Sciatic nerve (tissue), 2 donors: ENCODE measurements at places on chromosomes 2 and 18. TPM values are rescaled to one million over a fixed set of nuclear protein-coding genes. Genes with fewer than 3 reads are reported as not detected.

Gene LHCGR
- total RNA-seq: 12.4 TPM

Gene ITGB6
- total RNA-seq: not detected

Gene ITPRID2
- 521 TPM for total RNA-seq

Gene RABL2A
- 27.3 TPM for total RNA-seq

Gene ONECUT2
- not detected for total RNA-seq

Gene RND3
- total RNA-seq: 56.9 TPM

Gene RAX
- total RNA-seq: not detected

Gene EPHA4
- 17.7 TPM for total RNA-seq

Gene ATP8B1
- total RNA-seq: 10.5 TPM

DNA sequence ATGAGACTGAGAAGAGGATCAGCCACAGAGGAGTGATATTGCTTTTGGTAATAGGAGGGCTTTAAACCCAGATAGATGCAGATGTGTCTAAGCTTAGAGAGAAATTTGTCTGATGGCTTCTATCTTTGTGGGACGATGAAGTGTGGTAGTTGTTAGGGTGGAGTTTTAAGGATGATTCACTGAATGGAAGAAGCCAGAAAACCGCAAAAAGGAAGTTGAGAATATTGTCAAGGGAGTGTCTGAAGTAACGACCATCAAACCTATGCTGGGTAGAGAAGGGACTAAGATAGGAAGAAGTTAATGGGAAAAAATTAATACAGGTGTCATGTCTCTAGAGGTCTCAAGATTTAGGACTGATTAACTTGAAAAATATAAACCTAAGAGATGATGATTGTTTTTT lies 195.6 kb upstream of the MC4R start:
- DNase-seq: no peak

- DNase-seq: no peak
Measured at GRCh38 chr2:171018522-171018921, 89.5 kb downstream of the GORASP2 start.

GRCh38 chr2:223969856-223970255 lies 12.6 kb downstream of the MRPL44 start:
- no peak for DNase-seq

DNA sequence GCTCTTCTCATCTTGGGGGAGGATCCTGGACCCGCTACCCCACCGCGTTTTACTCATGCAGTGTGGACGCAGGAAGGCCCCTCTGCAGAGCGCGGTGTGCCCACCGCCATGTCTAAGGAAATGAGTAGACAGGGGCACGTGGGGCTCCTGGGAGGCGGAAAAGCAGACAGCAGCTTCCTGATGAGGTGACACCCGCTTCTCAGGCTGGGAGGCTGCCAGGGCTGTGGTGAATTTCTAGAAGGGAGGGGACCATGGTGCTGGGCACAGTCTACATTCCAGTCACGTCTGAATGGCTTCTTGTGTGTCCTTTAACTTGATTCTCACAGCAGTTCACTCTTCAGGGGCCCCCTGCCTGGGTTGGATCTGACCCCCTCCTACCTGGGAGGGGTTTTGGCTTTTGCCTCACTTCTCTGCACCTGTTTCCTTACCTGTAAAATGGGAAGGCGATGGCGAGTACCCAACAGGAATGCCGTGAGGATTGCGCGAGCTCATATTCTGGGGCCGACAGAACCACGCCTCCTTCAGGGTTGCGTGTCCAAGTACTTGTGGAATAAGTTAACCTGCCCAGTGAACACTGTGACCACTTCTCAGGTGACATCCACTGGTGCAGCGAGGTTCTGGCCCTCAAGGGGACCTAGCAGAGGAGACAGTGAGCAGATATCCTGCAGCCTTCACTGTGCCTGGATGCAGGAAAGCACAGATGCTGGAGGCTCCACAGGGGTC lies 32.3 kb upstream of the MBP start:
- DNase-seq: no peak

- DNase-seq: no peak
Measured at GRCh38 chr2:5410991-5411700, 281.0 kb upstream of the SOX11 start.

DNA sequence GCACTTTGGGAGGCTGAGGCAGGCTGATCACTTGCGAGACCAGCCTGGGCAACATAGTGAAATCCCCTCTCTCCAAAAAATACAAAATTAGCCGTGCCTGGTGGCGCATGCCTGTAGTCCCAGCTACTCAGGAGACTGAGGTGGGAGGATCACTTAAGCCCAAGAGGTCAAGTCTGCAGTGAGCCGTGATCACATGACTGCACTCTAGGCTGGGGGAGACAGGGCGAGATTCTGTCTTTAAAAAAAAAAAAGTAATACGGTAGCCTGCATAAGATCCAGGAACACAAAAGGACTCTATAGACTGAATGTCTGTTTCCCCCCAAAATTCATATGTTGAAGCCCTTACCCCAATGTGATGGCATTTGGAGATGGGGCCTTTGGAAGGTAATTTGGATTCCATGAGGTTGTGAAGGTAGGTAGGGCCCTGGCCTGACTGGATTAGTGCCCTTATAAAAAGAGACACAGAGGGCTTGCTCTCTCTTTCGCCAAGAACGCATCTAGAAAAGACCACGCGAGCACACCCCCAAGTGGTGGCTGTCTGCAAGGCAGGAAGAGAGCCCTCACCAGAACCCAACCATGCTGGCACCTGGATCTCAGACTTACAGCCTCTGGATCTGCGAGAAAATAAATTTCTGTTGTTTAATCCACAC lies 17.0 kb downstream of the MBOAT2 start:
- no peak for DNase-seq

GRCh38 chr18:48860269-48861180 lies 90.2 kb downstream of the SMAD7 start:
- no peak for DNase-seq

DNA sequence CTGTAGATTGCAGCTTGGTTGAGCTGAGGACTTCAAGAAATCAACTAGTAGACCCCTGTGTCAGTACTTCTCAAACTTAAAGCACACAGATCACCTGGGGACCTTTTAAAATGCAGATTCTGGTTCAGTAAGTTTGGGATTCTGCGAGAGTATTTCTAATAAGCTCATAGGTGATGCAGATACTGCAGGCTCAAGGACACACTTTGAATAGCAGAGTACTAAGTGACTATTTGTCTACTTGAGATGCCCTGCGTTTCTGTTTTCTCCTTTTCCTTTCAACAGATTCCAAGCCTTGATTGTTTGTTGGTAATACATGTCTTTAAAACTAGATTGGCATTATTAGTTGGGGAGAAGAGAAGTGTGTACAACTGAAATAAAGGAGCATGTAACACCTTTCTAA lies 6.7 kb downstream of the MIB1 start:
- no peak for DNase-seq

DNA sequence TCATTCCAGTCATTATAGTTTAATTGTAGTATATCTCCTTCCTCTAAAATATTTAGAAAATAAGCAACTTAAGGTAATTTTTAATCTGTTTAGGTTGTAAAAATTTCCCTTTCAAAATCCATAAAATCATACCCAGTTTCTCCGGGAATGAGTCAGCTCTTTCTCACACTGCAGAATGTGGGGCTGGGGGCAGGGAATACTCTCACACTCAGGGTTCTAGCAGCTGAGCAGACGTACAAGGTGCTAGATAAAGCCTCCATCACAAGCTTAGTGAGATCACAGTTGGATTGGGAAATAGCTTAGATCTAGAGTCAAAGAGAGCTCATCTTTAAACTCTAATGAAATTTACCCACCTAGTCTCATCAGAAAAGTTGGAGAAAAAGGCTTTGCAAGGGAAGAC lies 79.9 kb upstream of the FAM237A start:
- no peak for DNase-seq

DNA sequence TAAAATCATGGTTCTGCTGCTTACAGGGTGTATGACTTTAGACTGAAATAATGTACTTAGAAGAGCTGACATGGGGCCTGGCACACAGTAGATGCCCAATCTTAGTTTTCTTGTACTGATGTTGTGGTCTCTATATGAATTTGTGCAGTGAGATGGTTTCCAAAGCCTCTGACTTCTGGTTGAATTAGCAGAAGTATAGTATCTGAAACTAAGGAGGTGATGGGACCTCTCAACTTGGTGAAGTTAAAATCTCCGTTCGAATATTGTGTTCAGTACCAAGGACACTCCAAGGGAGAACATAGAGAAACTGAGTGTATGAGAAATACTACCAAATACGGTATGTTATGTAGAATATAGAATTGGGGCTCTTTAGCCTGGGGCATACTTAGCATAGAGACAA lies 120.9 kb downstream of the ANTXR1 start:
- DNase-seq: no peak

- DNase-seq: no peak
Measured at GRCh38 chr2:58834404-58834803, 593.3 kb upstream of the FANCL start.

DNA sequence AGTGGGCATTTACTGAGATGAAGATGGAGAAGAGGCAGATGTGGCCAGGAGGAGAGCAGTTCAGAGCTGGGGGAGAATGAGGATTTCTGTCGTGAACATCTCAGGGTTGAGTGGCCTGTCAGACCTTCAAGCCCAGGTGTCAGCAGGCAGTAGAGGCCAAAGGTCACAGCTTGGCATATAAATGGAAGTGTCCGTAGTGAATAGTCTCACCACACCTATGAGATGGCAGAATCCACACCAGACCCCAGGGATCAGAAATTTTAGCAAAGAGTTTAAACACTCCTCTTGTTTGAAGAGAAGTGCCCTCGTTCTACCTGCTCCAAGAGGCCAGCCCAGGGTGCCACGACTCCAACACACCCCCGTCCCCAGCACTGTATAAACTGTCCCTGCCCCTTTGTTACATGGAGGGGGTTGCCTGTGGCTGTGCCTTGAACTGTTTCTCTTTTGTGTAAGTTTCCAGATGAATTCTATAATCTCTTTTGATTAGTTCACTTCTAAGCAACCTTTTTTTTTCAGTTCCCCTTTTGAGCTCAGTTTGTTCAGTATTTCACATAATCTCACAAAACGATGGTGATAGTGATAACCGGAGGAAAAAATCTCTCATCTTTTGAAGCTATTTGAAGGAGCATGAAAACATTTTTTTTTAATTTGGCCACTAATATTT lies 69.0 kb upstream of the TTC39C start:
- no peak for DNase-seq

GRCh38 chr2:23531280-23531679 lies 146.3 kb downstream of the KLHL29 start:
- no peak for DNase-seq

DNA sequence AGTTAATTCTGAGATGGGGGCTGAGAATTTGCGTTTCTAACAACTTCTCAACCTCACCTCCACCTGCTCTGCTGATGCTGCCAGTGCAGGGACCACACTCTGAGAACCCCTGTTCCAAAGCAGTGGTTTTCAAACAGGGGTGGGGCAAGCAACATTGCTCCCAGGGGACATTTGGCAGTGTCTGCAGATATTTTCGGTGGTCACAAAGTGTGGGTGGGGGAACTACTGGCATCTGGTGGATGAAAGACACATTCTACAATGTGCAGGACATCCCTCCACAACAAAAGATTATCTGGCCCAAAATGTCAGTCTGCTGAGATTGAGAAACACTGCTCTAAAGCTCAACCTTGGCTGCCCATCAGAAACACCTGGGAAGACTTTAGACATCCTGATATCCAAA lies 188.7 kb upstream of the SATB2 start:
- DNase-seq: no peak

- DNase-seq: no peak
Measured at GRCh38 chr18:31451625-31452024, 4.1 kb downstream of the DSG3 start.

- DNase-seq: peak; percentile 65
Measured at GRCh38 chr2:10303181-10303693, 533 bp downstream of the HPCAL1 start.

DNA sequence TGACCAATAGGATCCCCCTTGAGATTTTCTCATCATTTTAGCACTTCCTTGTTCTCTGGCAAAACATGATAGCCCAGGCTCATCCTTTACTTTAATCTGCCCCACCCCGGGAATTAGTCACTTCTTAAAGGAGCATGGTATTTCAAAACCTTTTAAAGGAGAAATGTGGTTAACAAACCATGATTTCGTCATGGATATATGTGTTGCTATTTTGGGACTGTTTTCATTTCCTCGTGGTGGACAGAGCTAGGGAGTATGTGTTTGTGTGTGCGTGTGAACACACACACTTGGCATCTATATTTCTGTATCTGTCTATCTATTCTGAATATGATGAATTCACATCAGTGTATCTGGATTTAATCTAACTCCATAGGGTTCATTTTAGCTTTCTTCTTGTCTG lies 128.1 kb downstream of the BIRC6 start:
- no peak for DNase-seq

DNA sequence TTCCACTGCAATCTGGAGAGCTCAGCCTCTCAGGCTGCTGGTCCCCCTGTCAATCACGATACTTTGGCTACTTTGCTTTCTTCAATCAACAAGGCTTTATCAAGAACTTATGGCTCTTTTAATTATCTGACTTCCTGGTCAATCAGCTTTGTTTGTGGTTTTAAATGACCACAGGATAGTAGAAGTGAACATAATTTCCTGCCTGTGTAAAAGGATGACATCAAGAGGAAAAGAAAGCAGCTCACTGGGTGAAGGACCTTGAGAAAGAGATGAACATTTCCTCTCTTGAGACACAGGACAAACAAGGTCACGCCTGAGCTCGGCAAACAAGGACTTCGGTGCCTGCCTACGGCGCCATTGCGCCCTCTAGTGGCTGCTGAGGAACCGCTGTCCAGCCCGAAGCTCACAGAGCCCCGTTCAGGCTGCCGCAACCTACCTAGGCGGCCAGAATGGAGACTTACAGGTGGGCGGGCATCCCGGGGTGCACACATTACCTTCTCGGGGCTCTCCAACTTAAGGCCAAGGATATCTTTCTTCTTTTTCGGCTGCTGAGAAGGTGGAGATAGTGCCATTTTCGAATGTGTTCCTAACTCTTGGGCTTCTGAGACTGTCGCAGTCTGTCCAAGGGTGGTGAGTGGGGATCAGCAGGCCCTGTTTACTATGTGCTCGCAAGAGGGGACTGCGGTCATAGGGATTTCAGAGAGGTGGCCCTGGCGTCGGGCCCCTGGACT lies 54.0 kb downstream of the IL1RL2 start:
- DNase-seq: peak; percentile 96

DNA sequence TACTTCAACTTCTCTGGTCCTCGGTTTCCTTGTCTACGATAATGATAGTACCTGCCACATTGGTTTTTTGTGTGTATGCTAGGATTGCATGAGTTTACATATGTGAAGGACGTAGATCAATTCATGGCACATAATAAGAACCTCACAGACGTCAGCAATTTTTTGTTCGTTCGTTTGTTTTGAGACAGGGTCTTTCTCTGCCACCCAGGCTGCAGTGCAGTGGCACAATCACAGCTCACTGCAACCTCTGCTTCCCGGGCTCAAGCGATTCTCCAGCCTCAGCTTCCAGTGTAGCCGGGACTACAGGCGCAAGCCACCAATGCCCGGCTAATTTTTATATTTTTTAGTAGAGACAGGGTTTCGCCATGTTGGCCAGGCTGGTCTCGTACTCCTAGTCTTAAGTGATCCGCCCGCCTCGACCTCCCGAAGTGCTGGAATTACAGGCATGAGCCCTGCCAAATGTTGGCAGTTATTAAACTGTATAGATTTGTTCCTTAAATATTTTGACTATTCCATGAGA lies 756 bp upstream of the SLC35F5 start:
- DNase-seq: no peak

- DNase-seq: no peak
Measured at GRCh38 chr2:236363711-236364277, 99.6 kb upstream of the ASB18 start.
